ENCODE measurements at places on chromosomes 3 and 15.

DNA sequence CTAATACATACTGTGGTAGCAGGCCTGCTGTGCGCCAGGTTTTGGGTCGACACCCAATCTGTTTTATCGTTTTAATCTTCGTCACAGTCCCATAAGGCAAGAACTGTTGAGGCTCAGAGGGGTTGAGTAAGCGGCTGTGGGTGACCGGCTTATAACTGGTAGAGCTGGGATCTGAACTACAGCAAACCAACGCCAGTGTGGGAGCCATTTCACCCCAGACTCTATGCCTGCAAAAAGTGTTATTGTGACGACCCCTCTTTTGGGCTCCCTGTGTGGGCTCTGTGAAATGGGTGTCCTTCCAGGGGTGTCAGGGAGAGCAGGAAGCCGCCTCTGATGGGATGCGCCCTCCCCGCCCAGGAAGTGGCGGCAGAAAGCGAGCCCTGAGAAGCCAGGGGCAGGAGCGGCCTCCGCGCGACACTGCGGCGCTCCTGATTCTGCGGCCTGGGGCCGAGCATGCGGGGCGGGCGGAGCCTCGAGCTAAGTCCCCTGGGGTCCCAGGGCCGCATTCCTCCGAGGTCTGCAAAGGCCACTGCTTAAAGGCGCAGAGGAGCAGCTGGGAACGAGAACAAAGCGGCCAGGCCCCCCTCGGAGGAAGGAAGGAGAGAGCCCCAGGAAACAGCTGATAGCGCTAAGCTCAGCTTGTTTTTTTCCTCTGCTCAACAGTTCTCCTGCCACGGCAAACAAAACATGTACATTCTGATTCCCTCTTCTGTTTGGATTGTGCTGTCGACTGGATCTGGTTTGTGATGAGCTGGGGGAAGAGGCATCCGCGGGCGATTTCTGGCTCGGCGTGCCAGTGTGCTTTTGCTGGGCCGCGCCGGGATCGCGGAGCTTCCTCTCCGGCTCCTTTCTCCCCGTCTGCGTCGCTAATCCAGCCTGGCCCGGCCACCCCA, 33.9 kb downstream of the GRK7 start:
- no peak for DNase-seq

- DNase-seq = no peak
Measured at GRCh38 chr3:188807006-188807405, 364.8 kb upstream of the TPRG1 start.

DNA sequence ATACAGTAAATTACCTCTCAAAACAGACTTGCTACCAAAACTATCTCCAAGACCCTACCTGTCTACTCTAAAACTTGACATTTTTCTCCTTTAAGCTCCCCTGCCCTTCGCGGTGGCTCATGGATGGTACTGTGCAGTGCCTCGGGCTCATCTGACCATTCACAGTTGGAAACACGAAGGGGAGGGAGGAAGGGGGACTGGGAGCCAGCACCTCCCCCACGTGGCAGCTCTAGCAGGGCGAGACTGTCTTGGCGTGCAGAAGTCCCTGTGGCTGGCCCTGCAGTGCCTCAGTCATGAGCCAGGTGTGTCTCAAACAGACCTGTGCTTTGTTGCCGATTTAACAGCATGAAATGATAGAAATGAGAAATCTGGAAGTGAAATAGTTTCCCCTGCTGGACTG, 372.0 kb downstream of the GABRG3 start:
- no peak for DNase-seq

- DNase-seq = no peak
Measured at GRCh38 chr15:80710635-80711554, 15.8 kb downstream of the ABHD17C start.

- DNase-seq = no peak
Measured at GRCh38 chr3:8567784-8568575, 66.4 kb downstream of the LMCD1 start.

GRCh38 chr3:80233576-80233975, 465.8 kb upstream of the ROBO1 start:
- DNase-seq = no peak

DNA sequence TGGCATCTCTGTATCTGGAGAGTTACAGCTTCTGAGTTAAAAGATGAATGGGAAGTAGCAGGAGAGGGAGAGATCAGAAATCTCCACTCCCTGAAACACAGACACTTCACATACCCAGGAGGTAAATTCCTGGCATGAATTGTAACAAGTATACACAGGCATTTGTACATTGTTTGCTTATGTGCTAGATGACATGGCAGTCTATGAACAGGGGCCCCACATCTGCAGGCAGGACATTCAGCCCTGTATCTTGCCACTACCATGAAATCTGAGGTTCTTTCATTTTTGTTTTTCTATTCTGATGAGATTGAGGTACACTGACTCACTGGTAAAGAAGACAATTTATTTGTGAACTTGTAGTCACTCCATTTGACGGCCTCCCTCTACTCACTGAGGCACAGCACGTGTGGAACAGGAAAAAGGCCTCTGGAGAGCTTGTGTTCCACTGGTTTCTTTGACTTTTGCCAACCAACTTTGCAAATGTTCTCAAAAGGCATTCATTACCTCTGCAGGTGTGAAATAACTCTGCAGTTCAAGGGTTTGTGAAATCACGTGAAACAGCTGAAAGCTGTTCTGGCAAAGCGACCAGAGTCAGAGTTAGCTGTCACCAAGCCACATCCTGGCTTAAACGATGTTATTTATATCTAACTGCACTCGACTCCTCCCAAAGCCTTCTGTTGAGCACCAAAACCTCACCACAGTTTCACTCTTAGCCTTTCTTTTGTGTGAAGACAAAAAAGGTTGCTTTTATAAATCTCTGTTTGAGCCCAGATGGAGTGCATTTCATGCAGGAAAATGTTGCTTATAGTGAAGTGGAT, 401.3 kb upstream of the CFAP20DC start:
- peak; percentile 12 for DNase-seq

GRCh38 chr15:61651267-61651666, 409.0 kb downstream of the VPS13C start:
- no peak for DNase-seq

DNA sequence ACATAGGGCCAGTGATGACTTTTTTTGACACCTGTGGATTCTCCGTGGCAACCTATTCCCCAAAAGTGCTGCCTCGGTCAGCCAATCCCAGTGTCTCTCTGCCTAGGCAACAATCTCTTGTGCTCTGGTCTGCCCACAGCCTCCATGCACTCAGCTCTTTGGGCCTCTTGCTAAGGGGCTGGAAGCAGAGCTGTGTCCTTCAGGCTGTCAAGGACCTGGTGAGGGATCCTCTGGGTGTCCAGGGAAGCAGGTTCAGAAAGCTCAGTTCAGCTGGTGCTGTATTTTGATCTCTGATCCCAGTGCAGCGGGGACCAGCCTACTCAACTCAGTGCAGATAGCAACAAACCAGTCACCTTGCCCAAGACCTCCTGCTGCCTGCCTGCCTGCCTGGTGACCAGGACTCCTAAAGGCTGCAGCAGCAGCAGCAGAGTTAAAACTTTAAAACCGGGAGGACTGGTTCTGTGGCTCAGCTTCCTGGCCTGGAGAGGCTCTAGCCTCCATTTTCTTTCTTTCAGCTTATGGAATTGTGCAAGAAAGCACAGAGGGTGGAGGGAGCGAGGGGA, 6.2 kb downstream of the PAK6 start:
- no peak for DNase-seq

DNA sequence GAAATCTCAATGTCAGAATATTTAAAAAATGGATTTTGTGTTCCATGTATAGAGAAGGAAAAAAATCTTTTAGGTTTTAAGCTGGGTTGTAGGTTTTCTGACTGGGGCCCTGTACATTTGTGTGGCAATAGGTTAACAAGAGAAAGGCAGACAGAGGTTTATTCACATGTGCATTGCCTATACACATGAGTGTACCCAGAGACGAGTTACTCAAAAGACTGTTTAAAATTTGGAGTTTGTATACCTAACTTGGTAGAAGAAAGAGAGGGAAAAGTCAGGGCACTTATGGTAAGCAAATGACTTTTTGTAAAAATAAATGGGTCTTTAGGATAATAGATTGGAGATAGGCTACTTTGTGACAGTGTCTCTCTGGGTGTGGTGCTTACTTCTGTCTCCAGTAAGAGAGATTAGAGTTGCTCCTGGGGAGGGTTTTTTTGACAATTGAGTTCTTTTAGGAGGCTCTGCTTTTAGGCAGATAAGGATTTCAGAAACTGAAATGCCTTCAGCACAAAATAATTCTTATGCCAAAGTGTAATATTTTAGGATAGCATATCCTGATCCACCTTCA, 225.2 kb downstream of the TCF12 start:
- DNase-seq = no peak

- no peak for DNase-seq
Measured at GRCh38 chr3:134370611-134371531, 3.4 kb downstream of the AMOTL2 start.

- no peak for DNase-seq
Measured at GRCh38 chr15:52559575-52559974, 9.3 kb downstream of the ARPP19 start.

GRCh38 chr3:100269001-100269400, 8.2 kb downstream of the TBC1D23 start:
- DNase-seq = no peak

DNA sequence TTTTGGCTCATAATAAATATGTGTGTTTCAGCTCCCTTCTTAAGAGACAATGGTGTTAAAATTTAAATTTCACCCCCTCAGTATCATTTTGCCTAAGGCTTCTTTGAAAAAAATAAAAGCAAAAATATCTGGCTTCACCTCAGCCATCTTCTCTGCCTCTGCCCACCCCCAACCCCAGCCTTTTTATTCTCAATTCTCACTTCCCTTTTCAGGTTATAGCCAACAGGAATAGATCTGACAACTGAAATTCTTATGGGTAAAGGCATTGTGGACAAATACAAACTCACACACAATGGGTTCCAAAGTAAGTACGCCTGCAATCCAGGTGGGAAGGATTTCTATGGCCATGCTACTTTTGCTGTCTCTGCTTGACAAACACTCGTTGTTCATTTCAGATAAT, 399.0 kb upstream of the ARRDC4 start:
- DNase-seq = no peak

DNA sequence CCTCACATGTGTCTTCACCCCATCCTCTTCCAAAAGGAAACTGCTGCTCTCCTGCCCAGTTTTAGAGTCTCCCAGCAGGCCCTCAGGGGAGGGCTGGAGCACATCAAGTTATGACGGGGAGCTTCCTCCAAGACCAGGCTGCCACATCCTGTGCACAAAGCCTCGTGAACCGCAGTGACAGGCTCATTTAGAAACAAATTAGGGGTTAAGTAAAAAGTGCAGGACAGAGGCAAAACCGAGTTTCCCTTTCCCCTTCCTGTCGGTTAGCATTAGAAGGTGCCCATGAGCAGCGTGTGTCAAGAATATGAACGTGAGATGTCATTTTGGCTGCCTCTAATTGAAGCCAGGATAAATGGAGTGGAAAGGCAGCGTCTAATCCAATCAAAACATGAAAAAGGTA, 199.7 kb downstream of the ARRDC4 start:
- no peak for DNase-seq

DNA sequence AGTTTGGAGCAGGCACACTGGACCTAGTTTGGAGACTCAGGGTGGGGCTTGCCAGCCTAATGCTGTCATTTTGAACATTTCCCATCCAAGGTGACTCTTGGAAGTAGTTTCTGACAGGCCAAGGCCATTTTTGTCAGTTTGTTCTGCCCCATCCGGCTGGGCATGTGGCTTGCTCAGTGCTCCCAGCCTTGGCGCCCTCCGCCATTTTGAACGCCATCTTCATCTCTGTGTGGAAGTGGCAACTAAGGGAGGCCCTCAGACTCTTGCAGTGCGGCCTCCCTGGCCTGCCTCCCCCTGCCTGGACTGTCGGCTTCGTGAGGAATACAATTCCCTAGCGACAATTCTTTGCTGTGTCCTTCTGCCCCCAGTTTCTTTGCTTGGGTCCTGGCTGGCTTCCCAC, 150.6 kb upstream of the RGMA start:
- DNase-seq = no peak

- DNase-seq = no peak
Measured at GRCh38 chr15:57614241-57614640, 22.5 kb downstream of the MYZAP start.

GRCh38 chr15:64568765-64569164, 108.4 kb downstream of the ZNF609 start:
- no peak for DNase-seq

- no peak for DNase-seq
Measured at GRCh38 chr3:184262764-184263179, 1.4 kb upstream of the CAMK2N2 start.

DNA sequence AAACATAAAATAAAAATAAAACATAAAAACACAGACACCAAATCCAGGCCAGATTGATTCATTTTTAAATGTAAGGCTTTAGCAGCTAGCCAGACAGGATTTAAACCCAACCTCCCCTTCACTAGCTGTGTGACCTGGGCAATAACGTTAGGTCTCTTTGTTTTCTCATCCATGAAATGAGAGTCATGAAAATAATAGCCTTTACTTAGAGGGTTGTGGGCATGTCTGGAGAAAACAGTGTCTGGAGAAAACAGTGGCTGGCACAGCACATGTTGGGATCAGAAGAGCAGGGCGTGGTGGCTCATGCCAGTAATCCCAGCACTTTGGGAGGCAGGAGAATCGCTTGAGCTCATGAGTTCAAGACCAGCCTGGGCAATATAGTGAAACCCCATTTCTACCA, 1.9 kb upstream of the DPPA4 start:
- DNase-seq = no peak

GRCh38 chr3:15330031-15330596, 2.3 kb downstream of the SH3BP5 start:
- DNase-seq = no peak

DNA sequence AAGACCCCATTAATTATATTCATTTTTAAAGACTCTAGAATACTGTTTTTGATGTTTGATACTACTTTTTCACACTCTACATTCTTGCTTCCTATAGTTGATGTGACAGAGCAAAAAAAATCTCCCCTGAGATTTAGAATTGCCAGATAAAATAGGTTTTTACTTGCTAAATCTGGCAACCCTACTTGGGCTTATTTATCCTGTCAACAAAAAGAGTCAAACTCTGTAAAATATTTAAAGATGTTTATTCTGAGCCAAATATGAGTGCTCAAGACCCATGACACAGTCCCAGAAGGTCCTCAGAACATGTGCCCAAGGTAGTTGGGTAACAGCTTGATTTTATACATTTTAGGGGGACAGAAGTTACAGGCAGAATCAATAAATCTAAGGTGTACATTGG, 72.3 kb downstream of the DAPK2 start:
- no peak for DNase-seq

DNA sequence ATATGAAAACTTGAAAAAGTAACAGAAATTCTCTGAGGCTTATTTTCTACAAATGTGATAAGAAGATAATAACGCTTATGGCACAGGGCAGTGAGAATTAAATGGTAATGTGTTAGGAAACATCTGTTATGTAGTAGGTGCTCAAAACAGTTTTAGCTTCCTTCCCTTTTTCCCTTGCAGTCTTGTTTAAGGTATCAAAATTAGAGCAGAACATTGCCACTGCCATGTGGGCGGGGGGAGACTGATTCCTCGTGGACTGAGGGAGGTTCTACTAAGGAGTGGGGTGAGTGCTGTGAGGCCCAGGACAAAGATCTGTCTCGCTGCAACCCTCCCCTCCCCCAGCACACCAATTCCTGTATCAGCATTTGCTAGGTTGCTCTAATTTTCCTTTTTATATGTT, 702.4 kb downstream of the TUSC7 start:
- DNase-seq = no peak

- DNase-seq = no peak
Measured at GRCh38 chr3:37221407-37221806, 47.0 kb upstream of the LRRFIP2 start.

GRCh38 chr15:100198442-100198841, 143.3 kb downstream of the ADAMTS17 start:
- no peak for DNase-seq

Data from stimulated activated CD4-positive, alpha-beta T cell treated with anti-CD3 and anti-CD28 coated beads, Interleukin-1b, Interleukin-23, amount 100 ng/mL, for 1 hour (primary cell).